ENCODE measurements at places on chromosomes 7 and 10.

- no peak for DNase-seq
Measured at GRCh38 chr10:99466632-99467223, 36.3 kb upstream of the GOT1 start.

- DNase-seq = no peak
Measured at GRCh38 chr7:50366311-50366710, 61.8 kb downstream of the IKZF1 start.

DNA sequence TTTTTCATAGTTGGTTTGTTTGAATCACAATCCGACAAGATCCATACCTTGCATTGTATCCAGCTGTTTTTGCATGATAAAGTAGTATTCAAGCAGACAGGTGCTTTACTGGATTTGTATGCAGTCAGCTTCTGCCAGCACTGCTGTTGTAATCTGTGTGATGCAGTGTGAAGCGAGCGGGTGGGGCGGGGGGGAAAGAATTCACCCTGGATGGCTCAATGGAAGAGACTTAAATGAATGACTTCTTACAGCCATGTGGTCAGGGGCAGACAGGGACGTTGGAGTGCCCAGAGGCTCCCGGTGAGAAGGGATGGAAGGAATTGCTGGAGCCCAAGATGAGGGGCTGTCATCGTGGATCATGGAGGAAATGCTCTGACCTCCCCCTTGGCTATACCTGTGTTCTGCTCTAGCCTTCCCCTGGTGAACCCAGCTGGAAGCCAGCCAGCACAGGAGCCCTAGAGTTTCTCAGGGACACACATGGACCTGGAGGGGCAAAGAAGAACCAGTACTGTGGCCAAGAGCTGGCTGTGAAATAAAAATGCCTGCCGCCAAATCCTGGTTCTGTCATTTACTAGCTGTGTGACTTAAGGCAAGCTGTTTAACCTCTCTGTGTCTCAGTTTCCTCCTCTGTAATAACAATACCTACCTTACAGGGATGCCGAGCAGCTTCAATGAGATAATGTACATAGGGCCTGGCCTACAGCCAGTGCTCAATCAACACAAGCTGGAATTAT is 14.1 kb downstream of the NFE2L3 start:
- DNase-seq = no peak

- no peak for DNase-seq
Measured at GRCh38 chr7:120998520-120998919, 10.0 kb downstream of the CPED1 start.

DNA sequence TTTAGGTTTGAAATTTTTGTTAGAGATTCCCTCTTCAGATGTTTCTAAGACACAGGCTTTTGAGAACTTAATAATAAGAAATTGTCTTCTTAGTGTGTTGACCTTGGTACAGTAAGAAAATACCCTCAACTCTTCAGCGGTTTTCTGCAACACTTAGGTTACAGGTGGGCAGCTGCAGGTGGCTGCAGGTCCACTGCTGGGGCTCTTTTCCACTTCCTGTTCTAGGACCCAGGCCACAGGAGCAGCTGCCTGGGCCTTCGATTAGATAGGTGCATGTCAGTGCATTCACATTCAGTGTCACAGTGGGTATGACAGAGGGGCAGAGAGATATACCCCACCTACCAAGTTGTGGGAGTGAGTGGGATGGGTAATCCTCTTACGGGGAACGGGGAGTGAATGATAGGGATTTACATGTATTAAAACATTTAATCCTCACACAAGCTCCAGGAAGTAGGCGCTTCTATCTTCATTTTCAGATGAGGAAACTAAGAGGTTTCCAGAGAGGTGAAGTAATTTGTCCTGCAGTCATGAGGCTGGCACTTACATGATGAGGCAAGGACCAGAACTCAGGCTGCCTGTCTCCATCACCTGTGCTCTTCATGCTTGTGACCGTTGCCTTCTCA is 20.2 kb upstream of the SUV39H2 start:
- DNase-seq = no peak

GRCh38 chr7:142440906-142441411 is 183.1 kb upstream of the PRSS58 start:
- DNase-seq = no peak

DNA sequence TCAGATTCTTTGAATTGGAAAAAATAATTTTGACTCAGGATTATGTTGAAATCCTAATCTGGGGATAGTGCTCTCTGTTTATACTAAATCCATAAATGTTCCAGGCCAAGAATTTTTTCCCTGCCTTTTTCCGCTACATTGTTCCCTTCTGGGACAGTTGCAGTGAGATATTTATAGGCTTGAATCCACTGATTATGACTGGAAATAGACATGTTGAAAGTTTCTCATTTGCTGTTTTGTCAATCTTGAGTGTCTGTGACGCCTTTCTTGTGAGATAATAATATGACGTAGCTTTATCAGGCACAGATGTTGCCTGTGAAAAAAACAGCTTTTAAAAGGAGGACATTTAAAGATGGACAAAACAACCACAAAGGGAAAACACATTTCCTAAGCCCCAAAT is 155.9 kb downstream of the ARID5B start:
- no peak for DNase-seq

DNA sequence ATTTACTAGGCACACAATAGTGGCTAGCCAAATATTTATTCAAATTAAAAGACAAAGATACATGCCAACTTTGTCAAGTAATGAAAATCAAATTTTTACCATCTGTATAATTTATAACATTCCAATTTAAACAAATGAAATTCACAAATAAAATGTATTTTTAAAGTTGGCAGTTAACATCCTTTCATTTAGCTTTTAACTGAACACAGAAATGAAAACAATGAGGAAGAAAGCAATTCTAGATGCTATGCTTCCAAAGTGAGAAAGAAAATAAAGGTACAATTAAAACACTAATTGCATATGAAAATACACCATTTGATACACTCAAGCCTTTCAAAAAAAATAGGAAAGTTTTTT is 123.1 kb downstream of the MPP7 start:
- DNase-seq = no peak

GRCh38 chr10:58436071-58436470 is 50.9 kb downstream of the TFAM start:
- no peak for DNase-seq

- no peak for DNase-seq
Measured at GRCh38 chr10:114801411-114801813, 20.2 kb upstream of the FHIP2A start.

- DNase-seq = no peak
Measured at GRCh38 chr7:32074787-32075585, 4.8 kb upstream of the PDE1C start.

GRCh38 chr10:3829156-3830050 is 44.4 kb upstream of the KLF6 start:
- DNase-seq = no peak

- DNase-seq = no peak
Measured at GRCh38 chr7:14073988-14074387, 84.5 kb upstream of the ETV1 start.

GRCh38 chr7:13551503-13551902 is 438.0 kb downstream of the ETV1 start:
- no peak for DNase-seq

- DNase-seq = no peak
Measured at GRCh38 chr10:70930263-70931000, 42.1 kb upstream of the PCBD1 start.

Measured in ascending aorta (tissue), 2 donors.